ENCODE measurements at places on chromosomes 2 and 18.

DNA sequence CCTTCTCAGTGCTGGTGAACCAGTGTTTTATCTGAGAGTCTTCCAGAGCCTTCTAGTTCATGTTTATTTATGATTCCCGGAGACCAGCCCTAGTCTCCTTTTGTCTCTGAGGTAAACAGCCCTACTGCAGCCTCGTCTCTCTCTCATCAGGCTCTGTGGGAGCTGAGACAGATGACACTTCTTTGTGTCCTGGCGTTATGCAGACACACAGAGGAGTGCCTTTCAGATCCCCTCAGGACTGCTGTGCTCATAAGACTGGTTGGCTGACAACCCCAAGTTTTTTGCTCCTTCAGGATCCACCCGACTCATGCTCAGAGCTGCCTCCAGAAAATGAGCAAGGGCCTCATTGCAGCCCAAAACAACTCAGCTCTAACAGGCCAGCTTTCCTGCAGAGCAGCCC is 523.8 kb upstream of the SPHKAP start:
- no peak for DNase-seq

DNA sequence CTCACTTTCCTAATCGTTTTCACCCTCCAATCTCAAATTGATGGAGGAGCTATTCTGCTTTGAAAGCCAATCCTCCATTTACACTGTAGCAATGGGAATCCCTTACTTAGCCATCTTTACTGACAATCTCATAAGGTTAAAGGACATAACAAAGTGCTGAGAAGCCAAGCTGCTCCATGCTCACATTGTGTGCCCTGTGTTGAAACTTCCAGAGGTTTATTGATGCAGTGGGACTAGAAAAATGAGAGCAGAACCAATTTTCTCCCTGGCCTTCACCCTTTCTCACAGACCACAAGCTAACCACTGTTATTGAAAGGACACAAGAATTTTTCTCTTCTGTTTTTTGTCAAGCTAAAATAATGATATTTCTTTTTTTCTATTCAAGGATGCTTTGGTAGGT is 63.8 kb downstream of the CSRNP3 start:
- no peak for DNase-seq

- DNase-seq = no peak
Observed at GRCh38 chr2:23803965-23804542, 122.9 kb downstream of the ATAD2B start.

GRCh38 chr2:62787386-62787785 is 81.9 kb downstream of the EHBP1 start:
- no peak for DNase-seq

GRCh38 chr2:3626118-3626811 is 31.4 kb downstream of the COLEC11 start:
- no peak for DNase-seq

DNA sequence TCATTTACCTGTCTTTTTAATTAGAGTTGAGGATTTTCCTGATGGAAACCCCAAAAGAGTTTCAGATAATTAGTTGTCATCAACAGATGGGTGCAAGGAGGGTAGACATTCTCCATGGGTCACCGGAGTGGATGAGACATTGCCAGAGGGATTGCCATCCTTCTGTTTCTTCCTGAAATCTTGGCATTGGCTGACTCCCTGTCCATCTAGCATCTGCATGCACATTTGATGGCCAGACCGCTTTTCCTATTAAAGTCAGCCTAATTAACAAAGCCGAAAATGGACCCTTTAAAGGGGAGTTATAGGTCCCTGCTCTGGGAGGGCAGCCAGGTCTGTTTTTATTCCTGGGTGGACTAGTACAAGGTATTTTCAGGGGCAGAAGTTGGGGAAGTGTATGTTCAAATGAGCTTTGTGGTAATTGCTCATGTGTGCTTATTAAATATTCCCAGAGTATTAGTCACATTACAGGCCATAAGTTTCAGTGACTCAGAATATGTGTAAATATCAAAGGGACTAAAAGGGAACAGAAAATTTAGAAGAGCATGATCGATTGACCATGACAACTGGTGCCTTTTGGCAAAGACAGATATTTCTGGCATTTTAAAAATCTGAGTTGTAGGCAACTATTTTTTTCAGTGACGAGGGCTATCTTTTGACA is 209.8 kb downstream of the PHLPP1 start:
- DNase-seq = no peak

DNA sequence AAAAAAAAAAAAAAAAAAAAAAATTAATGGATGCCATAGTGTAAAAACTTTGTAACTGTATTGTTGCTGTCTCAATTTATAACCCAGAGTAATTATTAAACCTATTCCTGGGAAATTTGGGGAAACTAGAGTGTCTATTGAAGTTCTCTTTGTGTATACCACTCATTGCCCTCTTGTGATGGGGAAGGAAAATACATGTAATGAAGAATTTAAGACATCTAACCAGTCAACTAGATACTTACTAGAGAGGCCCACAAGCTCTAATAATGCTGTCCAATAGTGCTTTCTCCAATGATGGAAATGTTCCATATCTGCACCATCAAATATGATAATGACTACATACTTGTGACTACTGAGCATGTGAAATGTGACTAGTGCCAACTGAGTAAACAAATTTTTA is 168.5 kb upstream of the SLC39A10 start:
- DNase-seq = no peak

DNA sequence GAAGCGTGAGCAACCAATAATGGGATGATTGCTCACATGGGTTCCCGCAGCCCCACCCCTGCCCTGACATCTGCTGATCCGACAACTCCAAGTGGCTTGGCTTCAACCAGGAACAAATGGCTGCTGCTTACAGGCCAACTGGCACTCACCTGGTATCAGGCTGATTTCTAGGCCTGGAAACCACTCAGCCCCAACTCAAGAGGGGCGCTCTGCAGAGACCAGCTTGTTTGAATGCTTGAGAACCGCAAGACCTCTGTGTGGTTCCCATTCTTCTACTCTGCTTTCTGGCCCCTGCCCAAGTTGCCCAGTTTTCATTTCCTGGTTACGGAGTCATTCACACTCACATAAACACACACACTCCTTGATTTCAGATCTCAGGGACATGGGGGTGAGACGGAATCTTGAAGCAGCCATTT is 52.0 kb downstream of the TNP1 start:
- no peak for DNase-seq

DNA sequence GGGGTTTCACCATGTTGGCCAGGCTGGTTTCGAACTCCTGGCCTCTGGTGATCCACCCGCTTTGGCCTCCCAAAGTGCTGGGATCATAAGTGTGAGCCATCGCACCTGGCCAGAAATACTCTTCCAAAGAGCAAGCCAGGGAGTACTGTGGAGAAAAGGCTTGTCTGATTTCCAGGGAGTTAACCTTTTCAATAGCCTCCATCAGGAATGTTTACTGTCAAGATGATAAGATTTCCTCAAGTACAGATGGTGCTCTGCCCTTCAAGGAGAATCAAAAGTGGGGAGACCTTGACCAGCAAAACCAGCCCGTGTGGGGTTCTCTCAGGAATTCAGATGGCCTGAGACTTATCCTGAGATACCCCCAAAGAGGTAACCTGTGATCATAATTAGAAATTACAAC is 237.2 kb downstream of the PRKCE start:
- DNase-seq = no peak

DNA sequence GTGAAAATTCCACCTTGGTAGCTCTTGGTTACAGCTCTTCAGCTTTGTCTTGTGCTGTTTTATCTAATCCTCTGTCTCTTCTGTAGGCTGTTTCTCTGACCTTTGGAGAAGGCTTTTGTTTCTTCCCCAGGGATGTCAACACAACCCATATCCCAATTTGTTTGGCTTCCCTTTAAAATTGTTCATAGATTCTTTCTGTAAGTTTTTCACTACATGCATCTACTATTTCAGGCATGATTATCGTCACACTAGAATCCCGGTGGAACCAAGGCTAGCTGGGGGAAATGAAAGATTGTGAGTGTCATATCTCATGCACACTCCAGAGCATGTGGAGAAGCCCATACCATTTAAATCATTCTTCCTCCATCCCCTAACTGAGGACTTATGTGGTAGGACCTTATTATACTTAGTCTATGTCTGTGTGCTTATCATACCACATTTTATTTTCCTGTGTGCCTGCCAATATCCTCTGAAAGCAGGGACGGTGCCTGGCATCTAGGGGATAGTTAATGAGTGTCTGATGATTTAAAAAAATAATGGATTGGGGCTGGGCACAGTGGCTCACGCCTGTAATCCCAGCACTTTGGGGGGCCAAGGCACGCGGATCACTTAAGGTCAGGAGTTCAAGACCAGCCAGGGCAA is 59.9 kb downstream of the CRIM1 start:
- no peak for DNase-seq

DNA sequence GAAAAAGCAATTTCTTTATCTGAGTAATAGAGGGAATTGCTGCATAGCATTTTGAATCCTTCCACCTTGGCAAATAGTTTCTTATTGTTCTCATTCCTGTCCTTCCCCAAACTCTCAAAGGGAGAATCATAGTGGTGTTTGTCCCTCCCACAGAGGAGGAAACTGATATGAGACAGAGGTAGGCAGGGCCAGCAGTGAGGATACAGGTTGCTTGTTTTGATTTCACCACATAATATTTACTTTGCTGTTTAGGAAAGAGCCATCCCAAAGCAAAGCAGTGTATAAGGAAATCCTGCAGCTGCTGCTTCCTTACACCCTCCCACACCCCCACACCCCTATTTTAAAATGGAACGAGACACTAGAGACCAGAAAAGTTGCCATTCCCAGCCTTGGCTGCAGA is 195.3 kb downstream of the SETBP1 start:
- DNase-seq = no peak

- peak; percentile 72 for DNase-seq
Observed at GRCh38 chr18:44725300-44726058, 44.8 kb downstream of the SETBP1 start.

Measured in stimulated activated CD4-positive, alpha-beta T cell treated with anti-CD3 and anti-CD28 coated beads, Interleukin-1b, Interleukin-23, amount 100 ng/mL, for 48 hours (primary cell).